ENCODE measurements at places on chromosomes 7 and 10. TPM values are rescaled to one million over a fixed set of nuclear protein-coding genes. Genes with fewer than 3 reads are reported as not detected.

DNA sequence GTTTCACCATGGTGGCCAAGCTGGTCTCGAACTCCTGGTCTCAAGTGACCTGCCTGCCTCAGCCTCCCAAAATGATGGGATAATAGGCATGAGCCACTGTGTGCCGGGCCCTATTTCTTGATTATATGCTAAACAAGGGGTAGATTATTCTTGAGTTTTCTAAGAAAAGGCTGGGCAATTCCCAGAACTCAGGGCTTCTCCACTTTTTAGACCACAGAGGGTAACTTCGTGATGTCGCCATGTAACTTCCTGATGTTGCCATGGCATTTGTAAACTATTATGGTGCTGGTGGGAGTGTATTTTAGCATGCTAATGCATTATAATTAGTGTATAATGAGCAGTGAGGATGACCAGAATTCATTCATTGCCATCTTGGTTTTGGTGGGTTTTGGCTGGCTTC, 35.8 kb downstream of the OTUD1 start:
- no peak overlapping the region for H3K4me3 ChIP-seq
- DNase-seq: no peak
- H3K27me3 ChIP-seq: no peaks in the 10 kb centered on the region
- H3K36me3 ChIP-seq: no peaks in the 10 kb centered on the region
- peaks cover 13% of the 10 kb centered on the region for H3K4me1 ChIP-seq

DNA sequence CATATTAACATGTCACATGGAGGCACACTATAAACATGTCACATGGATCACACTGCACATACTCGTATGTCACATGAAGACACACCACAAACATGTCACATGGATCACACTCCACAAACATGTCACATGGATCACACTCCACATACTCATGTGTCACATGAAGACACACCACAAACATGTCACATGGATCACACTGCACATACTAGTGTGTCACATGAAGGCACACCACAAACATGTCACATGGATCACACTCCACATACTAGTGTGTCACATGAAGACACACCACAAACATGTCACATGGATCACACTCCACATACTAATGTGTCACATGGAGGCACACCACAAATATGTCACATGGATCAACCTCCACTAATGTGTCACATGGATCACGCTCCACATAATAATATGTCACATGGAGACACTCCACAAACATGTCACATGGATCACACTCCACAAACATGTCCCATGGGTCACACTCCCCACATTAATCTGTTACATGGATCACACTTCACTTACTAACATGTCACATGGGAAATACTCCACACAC, 195.6 kb upstream of the PFKP start:
- H3K4me1 ChIP-seq: no peaks in the 10 kb centered on the region
- H3K4me3 ChIP-seq: no peak overlapping the region
- H3K27me3 ChIP-seq: no peaks in the 10 kb centered on the region
- no peaks in the 10 kb centered on the region for H3K36me3 ChIP-seq

DNA sequence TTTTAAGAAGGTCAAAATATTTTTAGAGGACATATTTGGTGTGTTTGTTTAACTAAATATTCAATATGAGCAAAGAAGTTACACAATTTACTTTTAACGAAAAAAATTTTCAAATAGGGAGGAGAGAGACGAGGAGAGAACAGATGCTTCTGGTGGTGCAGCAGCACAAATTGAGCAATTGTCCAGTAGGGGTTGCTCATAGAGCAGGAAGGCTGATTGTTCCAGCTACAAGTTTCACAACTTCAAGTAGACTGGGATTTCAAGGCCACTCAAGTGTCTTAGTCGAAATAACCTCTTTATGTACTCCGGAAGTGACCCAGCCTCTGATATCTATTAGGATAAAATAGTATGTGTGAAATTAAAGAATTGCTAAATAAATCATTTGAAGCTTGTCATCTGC, 197.9 kb downstream of the HDAC9 start:
- peak; percentile 66 for DNase-seq
- no peaks in the 10 kb centered on the region for H3K4me1 ChIP-seq
- no peaks in the 10 kb centered on the region for H3K27me3 ChIP-seq
- H3K36me3 ChIP-seq: no peaks in the 10 kb centered on the region
- no peak overlapping the region for H3K4me3 ChIP-seq

GRCh38 chr10:48444266-48444665, 137.8 kb downstream of the MAPK8 start:
- DNase-seq: no peak
- no peaks in the 10 kb centered on the region for H3K36me3 ChIP-seq
- no peak overlapping the region for H3K27ac ChIP-seq
- H3K27me3 ChIP-seq: no peaks in the 10 kb centered on the region
- no peaks in the 10 kb centered on the region for H3K4me1 ChIP-seq
- H3K4me3 ChIP-seq: no peak overlapping the region

DNA sequence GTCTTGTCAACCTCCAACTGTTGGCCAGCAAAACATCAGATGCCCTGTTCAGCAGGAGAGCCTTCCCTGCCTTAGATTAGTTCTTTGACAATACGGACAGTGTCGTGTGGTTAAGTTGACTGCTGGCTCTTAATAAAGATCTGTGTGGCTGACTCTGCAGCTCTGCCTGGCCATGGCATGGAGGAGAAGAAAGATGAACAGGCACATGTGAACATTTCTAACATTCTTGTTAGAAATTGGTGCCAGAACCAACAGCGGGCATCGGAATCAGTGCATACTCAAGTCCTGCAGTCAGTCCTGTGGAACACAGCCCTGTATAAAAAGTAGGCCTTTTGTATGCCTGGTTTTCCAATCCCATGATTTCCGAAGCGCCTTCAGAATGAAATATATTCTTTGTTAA, 455.6 kb downstream of the POM121L12 start:
- H3K27ac ChIP-seq: no peak overlapping the region
- no peaks in the 10 kb centered on the region for H3K27me3 ChIP-seq
- no peak for DNase-seq
- no peak overlapping the region for H3K4me3 ChIP-seq

- DNase-seq: no peak
- H3K27me3 ChIP-seq: no peaks in the 10 kb centered on the region
- no peak overlapping the region for H3K4me3 ChIP-seq
- peaks cover 10% of the 10 kb centered on the region for H3K4me1 ChIP-seq
- no peaks in the 10 kb centered on the region for H3K36me3 ChIP-seq
These were observed 133.6 kb downstream of the ATXN7L1 start for GRCh38 chr7:105742787-105743186.

DNA sequence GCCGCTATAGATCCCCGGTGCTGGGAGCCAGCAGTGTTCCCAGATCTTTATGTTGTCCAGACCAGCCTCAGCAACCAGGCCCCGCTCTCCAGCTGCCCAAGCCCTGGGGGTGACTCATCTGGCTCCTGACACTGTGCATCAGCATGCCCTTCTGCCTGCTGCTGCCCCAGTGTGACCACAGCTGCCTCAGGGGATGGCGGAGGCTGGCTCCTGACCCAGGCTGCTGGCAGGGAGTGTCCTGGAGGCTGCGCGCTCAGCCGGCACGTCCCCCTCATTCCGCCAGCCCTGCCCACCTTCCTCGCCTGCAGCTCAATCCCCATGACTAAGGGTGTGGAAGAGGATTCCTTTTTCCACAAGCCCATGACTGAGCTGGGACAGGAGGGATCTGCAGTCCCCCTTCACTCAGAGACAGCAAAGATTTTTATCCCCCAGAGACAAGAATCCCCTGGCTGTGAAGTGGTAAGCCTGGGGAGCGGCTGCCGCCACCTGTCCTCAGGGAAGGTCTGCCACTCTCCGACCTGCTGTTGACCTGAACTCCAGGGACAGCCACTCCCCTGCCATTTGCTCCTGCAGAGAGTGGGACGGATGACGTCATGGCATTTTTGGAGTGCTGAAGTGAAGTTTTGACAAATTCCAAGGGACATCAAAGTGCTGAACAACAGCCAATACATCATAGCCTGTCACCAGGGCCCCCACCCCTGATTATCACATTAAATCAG, 182.8 kb upstream of the BMPER start:
- no peak for DNase-seq
- no peaks in the 10 kb centered on the region for H3K27me3 ChIP-seq
- no peaks in the 10 kb centered on the region for H3K4me1 ChIP-seq
- no peak overlapping the region for H3K27ac ChIP-seq
- no peak overlapping the region for H3K4me3 ChIP-seq

DNA sequence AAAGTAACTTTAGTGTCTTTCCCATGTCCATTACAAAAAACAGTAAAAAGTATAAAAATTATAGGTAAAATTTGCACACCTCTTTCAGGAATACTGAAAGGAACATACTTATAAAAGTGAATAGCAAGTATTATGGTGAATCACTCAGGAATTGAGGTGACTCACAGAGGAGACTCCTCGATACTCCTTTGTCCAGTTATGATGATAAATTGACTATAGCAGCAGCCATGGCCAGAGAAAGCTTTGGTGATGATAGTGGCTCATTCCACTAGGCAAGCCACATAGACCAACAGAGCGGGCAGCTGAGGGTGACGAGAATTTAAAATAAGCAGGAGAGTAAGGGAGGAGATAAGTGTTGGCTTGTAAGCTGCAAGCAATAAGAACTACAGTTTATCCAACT, 1231.1 kb upstream of the CELF2 start:
- no peaks in the 10 kb centered on the region for H3K27me3 ChIP-seq
- no peaks in the 10 kb centered on the region for H3K36me3 ChIP-seq
- no peak overlapping the region for H3K4me3 ChIP-seq
- no peaks in the 10 kb centered on the region for H3K4me1 ChIP-seq

DNA sequence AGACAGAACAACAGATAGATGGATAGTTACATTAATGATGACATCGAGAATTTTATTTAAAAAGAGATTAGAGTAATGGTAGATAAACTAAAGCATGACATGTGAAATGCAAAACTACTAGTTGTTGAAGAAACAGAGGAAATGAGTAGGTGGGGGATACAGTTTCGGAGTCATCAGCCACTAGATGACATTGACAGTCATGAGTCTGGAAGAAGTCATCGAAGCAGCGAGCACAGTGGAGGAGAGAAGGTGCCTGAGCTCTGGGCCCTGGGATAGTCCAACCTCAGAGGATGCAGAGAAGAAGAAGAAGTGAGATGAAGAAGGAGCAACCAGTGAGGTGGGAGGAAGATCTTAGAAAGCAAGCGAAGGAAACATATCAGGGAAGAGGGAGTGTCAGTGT, 20.2 kb upstream of the SEC61A2 start:
- H3K4me3 ChIP-seq: no peak overlapping the region
- H3K27ac ChIP-seq: no peak overlapping the region
- H3K36me3 ChIP-seq: peaks cover 95% of the 10 kb centered on the region
- DNase-seq: no peak
- no peaks in the 10 kb centered on the region for H3K27me3 ChIP-seq
- no peaks in the 10 kb centered on the region for H3K4me1 ChIP-seq

GRCh38 chr7:128435327-128435686, 20.4 kb upstream of the HILPDA start:
- no peaks in the 10 kb centered on the region for H3K36me3 ChIP-seq
- DNase-seq: no peak
- H3K27me3 ChIP-seq: no peaks in the 10 kb centered on the region
- H3K27ac ChIP-seq: no peak overlapping the region
- no peaks in the 10 kb centered on the region for H3K4me1 ChIP-seq

DNA sequence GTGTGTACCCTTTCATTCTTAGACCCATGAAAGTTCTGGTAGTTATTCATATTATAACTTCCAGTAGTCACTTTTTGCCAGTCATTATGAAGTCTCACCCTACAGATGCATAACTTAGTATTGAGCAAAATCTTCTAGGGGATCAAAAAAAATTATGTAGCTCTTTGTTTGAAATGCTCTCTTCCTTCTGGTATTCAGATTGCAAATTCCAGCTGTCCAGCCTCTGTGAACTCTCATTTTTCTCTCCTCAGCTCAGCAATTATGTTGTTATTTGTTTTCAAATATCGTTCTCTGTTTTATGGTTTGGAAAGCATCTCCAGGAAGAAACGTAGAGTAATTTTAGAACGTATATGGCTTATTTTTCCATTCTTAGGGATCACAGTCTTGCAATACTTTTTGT, 442.5 kb downstream of the SEMA3D start:
- H3K4me3 ChIP-seq: no peak overlapping the region
- no peak overlapping the region for H3K27ac ChIP-seq
- no peaks in the 10 kb centered on the region for H3K4me1 ChIP-seq
- DNase-seq: no peak
- H3K36me3 ChIP-seq: no peaks in the 10 kb centered on the region

DNA sequence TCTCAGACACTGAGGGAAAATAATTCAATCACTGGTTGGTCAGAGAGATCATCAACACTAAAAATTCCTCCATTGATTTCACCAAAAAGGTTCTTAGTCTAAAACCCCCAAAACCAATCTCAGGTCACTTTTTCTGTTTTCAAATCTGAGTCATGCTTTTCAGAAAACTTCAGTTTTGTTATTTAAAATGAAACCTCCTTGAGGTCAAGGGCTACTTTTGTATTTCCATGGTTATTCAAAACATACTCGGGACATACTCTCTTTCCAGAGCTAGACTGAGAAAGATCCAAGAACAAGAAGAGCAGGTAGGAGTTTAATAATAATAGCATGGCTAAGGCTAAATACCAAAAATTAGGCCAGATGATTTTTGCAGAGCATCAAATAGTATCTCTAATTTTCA, 152.8 kb downstream of the SDHAF3 start:
- no peaks in the 10 kb centered on the region for H3K36me3 ChIP-seq
- H3K4me3 ChIP-seq: no peak overlapping the region
- DNase-seq: no peak
- no peaks in the 10 kb centered on the region for H3K4me1 ChIP-seq
- no peak overlapping the region for H3K27ac ChIP-seq

DNA sequence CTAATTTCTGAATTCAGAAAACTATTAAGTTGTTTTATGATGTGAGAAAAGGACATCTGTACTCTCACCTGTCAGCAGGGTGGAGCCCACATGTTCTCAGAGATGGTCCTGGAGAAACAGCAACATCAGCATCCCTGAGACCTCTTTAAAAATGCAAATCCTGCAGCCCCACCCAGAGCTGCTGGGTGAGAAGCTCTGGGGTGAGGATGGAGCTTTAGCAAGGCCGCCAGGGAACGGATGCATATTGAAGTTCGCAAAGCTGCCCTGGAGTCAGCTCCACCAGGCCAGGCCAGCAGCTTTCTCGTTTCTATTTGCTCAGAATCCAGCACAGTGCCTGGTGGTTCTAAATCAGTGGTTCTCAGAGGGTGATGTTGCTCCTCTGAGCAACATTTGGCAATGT, 49.1 kb downstream of the PRKCQ start:
- H3K4me3 ChIP-seq: no peak overlapping the region
- no peak overlapping the region for H3K27ac ChIP-seq
- DNase-seq: no peak
- no peaks in the 10 kb centered on the region for H3K27me3 ChIP-seq

- H3K27ac ChIP-seq: no peak overlapping the region
- H3K4me1 ChIP-seq: peaks cover 33% of the 10 kb centered on the region
- DNase-seq: no peak
- H3K4me3 ChIP-seq: no peak overlapping the region
These were observed 15.6 kb downstream of the NCOA4 start for GRCh38 chr10:46014683-46015405.

GRCh38 chr7:28956608-28957063, 1.5 kb downstream of the TRIL start:
- peak overlapping the region; percentile 50 for H3K27ac ChIP-seq
- H3K4me1 ChIP-seq: no peaks in the 10 kb centered on the region
- no peaks in the 10 kb centered on the region for H3K36me3 ChIP-seq

VSTM4 gene
- 9.5 TPM for total RNA-seq

TMEM178B gene
- 4.7 TPM for total RNA-seq

COL26A1 gene
- not detected for total RNA-seq

Measured in sigmoid colon (tissue), 7 donors.